CD4-positive, alpha-beta T cell treated with Interferon gamma for 1 hour (primary cell): ENCODE measurements at places on chromosomes 12 and 14.

DNA sequence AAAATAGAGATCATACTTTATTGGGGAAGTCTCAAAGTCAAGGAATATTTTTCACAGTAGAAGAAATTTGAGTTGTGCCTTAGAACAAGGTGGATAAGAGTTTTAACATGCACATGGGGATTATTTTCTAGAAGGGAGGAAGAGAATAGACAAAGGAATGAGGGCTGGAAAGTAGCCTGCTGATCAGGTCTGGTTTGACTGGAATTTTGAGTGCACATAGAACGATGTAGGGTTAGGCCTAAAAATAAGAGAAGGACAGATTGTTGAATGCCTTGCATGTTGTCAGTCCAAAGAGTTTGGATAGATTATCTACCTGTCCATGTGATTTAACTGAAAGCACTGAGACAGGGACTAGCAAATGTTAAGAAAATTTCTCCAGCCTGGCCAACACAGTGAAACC is 87.2 kb downstream of the SRGAP1 start:
- no peak for DNase-seq

- no peak for DNase-seq
Measured at GRCh38 chr14:104891121-104891551, 26.1 kb downstream of the CEP170B start.

DNA sequence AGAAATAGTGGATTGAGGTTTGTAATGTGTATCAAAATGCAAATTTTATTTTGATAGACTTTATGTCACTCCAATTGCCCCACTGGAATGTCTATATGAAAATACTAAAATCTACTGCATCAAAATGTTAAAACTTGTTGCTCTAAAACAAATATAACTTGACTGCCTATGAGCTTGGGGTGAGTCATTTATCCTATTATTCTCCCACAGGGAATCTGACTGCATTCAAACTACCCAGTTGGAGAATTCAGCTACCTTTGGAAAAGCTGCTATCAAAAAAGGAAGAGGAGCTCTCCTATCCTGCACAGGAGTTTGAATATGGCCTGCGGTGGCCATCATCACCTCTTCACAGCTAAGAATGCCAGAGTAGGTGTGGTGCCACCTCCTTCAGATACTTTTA is 173.1 kb downstream of the KLHL28 start:
- no peak for DNase-seq

- DNase-seq = no peak
Measured at GRCh38 chr12:42426746-42427145, 100.8 kb downstream of the PPHLN1 start.

DNA sequence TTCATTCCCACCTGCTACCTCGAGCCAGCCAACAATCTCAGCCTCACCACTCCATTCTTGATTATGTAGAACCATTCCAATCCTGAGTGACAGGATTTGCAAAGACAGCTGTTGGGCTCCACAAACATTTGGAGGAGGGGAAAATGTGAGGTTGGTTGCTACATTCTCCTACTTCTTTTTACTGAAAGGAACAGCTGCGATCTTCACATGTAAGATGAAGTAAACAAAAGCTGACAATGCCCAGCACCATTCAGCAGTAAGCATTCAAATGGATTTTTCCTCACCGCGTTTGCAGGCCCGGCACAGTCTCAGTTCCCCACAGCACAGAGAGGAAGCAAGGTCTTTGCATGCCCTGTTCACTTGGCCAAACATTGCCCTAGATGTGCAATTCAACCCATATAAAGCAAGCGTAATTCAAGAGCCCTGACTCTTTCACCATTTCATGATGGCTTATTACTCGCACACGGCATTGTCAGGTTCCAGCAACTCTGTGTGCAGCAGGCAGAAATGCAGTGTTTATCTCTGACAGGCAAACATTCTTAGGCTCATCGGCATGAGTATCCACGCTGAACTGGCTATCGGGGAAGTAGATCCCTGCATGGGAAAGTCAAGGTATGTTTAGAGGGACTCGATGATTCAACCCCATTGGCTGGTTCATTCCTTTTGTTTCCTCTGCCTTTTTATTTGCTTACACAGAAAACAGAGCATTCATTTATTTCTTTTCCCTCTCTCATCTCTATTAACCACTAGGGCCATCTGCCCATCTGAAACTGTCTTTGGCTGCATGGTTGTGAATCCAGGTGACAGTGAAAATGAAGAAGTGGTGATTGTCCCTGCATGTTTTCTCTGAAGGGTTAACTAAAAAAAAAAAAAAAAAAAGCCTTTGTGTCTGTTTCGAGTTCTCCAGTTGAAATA is 236.1 kb upstream of the PLEKHG7 start:
- peak; percentile 59 for DNase-seq

DNA sequence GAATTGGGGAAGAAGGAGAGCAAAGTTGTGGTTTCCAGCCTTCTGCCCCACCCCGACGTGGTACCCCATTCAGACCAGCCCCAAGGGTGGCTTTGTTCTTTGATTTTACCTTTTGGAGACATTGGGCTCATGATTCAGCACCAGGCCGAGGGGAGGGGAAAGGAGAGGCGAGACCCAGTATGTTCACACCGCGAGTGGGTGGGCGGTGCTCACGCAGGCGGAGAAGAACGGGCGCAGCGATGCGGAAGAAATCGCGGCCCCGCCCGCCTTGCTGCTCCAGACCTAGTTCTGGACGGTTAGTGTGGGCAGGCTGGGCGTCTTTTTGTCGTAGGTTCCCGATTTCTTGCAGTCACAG is 963 bp downstream of the ATL1 start:
- peak; percentile 22 for DNase-seq

DNA sequence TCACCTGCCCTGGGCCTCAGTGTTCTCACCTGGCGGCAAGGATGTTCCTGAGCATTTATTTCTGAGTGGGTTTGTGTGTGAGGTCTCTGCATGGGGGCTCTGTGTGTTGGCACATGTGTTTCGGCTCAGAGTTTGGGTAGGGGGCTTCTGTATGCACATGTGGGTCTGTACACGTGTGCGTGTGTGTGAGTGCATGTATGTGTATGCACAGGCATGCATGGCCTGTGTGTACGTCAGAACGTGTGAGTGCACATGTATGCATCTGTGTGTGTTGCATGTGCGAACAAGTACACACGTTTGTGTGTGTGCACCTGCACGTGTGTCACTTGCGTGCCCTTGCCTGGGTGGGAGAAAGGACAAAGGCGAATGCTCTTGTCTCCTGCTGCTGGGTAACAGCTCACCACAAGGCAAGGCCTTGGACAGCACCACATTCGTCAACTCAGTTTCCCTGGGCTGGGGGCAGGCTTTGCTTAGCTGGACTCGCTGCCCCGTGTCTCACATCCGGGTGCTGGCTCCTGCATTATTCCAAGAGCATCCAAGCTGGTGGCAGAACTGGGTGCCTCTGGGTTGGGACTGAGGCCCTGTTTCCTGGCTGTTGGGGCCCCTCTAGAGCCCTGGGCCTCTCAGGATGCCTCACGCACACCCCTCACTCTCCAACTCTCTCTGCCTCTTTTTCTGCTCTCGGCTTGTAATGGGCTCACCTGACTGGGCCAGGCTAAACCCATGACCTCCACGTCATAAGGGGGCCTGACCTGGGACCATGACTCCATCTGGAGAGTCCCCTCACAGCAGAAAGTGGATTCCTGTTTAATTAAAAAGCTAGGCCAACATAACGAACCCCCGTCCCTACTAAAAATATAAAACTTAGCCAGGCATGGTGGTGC is 153.6 kb upstream of the C14orf180 start:
- no peak for DNase-seq

DNA sequence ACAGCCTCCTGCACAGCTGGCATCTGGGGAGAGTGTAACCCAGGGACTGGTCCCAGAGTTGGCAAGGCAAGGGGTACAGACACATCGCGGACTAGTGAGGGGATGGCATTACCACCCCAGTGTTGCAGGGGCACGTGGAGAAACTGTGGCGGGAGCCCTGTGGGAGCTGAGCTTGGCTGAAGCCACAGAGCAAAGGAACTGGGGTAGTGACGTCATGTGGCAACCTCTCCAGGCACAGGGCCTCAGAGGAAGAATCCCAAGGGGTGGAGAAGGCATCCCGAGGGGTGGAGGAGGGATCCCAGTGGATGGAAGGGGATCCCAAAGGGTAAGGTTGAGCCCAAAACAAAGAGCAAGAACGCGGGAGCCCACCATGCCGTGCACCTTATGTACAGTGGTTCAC is 70.1 kb downstream of the GSC start:
- DNase-seq = no peak

DNA sequence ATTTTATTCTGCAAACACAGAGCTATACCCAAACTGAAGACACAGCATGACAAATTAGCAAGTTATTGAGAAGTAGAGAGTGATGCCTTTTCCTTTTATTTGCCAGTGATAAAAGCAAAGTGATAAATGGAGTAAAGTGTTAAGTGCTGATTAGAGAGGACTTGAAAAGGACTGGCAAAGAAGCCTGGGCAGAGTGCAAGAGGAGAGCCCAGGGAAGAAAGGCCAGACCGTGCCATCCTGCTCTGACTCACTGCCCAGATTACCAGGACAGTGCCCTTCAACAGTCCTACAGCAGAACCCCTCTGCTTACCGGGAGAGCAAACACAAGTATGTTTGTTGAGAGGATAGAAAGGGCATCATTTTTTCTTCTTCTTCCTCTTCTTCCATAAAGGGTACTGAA is 106.5 kb downstream of the ETV6 start:
- DNase-seq = no peak

DNA sequence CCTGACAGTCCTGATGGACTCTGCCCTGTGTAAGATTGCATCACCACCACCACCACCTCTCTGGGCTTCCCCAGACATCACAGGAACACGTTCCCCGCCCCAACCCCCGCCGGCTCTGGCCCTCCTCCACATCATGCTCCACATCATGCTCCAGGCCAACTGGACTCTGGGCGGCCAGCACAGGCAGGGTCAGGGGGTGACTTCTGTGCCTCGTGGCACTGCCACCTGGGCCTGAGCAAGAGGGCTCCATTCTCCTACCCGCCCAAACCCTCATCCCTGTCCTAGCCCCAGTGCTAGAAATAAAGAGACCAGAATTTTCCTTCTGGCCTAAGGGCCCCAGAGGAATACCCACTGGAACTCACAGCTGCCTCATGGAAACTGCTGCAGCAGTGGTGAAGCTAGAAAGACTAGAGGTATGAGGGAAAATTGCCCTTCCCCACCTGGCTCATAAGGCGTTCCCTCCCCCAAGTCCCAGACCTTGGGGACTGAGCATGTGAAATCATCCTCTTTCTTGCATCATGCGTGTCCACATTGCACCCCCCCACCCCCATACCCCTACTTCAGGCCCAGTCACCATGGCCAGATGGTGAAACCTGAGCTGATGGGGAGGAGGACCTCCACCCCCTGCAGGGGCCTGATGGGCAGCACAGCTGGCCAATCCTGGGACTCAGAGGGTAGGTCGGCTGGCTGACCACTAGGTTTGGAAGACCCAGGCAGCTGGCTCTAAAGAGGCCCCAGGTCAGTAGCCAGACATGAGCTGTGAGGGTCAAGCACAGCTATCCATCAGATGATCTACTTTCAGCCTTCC is at the start of gene INHBE:
TSS of gene INHBE (plus strand) at position 742 of the 808 bp plus-strand sequence. CDS start 230 bp downstream, outside the sequence.
- DNase-seq = no peak

GRCh38 chr14:74630881-74631690 is 19.0 kb upstream of the LTBP2 start:
- DNase-seq = no peak

GRCh38 chr12:122836027-122836921 is 1.0 kb downstream of the HIP1R start:
- peak; percentile 66 for DNase-seq

- DNase-seq = no peak
Measured at GRCh38 chr14:52545584-52546317, 6.6 kb downstream of the TXNDC16 start.

GRCh38 chr12:105257321-105257728 is 21.4 kb upstream of the APPL2 start:
- no peak for DNase-seq

- no peak for DNase-seq
Measured at GRCh38 chr12:89752341-89752740, 43.7 kb upstream of the ATP2B1 start.

DNA sequence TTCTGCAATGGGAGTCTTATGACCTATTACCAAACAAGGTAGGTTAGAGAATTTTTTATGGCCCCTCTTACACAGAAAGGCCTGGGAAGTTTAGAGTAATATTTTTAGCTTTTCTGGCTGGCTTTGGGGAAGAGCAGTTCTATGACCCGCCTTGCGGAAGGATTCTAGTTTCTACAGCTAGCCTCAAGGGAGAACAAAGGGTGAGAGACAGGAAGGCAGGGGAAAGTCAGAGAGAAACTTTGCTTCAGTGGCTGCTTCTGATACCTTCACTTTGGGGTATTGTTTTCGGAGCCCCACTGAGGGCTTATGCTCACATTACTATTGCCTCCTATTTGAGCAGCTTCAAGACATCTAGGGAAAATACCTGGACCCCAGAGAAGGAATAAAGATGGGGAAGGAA is 80.7 kb upstream of the NUDT4 start:
- no peak for DNase-seq

DNA sequence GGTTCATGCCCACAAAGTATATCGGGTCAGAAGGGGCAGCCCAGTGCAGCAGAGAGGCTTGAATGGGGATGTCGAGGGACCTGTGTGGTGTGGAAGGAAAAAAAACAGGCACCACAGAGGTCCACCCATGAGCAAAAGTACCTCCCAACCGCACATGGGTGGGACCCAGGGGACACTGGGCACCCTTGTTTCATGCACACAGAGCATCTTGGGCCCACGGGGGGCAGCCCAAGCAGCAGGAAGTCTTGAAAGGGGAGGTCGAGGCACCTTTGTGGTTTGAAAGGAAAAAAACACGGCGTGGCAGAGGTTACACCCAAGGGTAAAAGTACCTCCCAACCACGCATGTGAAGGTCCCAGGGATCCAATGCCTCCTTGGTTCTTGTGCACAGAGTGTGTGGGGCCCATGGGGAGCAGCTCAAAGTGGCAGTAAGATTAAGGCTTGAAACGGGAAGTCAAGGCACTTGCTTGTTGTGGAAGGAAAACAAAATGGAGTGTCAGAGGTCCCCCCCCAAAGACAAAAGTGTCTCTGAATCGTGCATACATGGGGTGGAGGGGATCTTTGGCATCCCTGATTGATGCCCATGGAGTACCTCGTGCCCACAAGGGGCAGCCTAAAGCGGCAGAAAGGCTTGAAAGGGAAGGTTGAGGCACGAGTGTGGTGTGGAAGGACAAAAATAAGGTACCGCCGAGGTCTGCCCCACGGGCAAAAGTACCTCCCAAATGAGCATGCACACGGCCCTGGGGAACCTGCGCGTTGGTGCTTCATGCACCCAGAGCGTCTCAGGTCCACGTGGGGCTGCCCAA is 575.5 kb downstream of the ALG10 start:
- DNase-seq = no peak

DNA sequence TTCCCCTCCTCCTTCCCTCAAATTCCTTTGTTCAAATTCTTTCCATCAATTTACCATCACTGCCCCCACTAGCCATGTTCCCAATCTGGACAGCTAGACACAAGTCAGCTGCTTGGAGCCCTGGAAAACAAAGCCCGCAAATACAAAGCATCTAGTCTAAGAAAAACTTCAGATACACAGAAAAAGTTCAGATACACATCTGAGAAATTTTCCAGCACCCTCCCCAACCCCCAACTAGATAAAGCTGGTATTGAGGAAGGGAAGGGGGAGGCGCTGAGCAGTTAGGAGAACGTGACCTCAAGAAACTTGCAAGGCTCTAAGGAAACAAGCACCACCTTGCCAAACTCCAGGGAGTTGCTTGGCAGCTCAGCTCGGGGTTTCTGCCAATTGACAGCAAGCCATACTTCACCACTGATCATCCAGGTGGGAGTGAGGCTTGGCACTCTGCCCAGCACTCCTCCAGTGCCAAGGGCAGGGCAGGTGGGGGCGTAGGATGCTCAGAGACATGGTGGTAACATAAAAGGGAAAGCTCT is 5.1 kb upstream of the CNIH1 start:
- no peak for DNase-seq

- no peak for DNase-seq
Measured at GRCh38 chr12:15698377-15698871, 90.8 kb downstream of the EPS8 start.
